Karpas-422 (cell line): ENCODE measurements at places on chromosomes 16 and 17. TPM values are rescaled to one million over a fixed set of nuclear protein-coding genes. Genes with fewer than 3 reads are reported as not detected.

Gene CEMP1
- 0.43 TPM in 1 of 2 replicates, not detected in the other for total RNA-seq

Gene RMI2
- total RNA-seq = 19.4 and 45.2 TPM in 2 replicates

Gene CCDC200
- not detected in 2 replicates for total RNA-seq

Gene KRT31
- total RNA-seq = not detected in 2 replicates

Gene PROCA1
- 2.7 and 7.3 TPM in 2 replicates for total RNA-seq

Gene ADAD2
- not detected in 2 replicates for total RNA-seq

Gene QPRT
- 39.6 and 45.8 TPM in 2 replicates for total RNA-seq

DNA sequence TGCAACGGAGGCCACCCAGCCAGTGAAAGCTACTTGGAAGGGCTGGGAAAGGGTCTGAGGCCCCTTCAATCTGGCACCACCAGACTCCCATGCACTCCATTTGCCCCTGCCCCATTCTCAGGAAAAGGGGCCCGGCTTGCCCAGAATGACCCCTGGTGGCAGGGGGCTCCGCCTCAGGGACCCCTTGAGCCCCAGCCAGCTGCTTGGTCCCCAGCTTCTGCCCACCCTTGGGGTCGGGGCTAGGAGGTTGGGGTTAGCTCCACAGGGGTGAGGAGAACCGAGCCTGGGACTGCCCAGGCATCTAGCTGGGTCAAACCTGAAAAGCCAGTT, 1.3 kb downstream of the RHBDF1 start:
- no peak overlapping the region for H3K4me3 ChIP-seq
- no peak overlapping the region for H3K27ac ChIP-seq
- DNase-seq = no peak
- no peaks in the 10 kb centered on the region for H3K36me3 ChIP-seq

- H3K27ac ChIP-seq = peak within 1 kb of the TSS; percentile 69
- H3K27me3 ChIP-seq = no peaks in the 10 kb centered on the region
- H3K4me3 ChIP-seq = peak within 1 kb of the TSS; percentile 76
- H3K36me3 ChIP-seq = 0 out of 2 replicates have a peak, but pooled peaks cover 5% of the 10 kb centered on the region
- DNase-seq = peak; percentile 96
Observed at GRCh38 chr17:75012346-75013091, at the start of gene MRPL58. Gene MRPL58, plus strand, starts transcription at chr17:75012670. Its CDS starts 17 bp downstream, at chr17:75012687.

- no peak overlapping the region for H3K4me3 ChIP-seq
- no peaks in the 10 kb centered on the region for H3K27me3 ChIP-seq
- H3K27ac ChIP-seq = no peak overlapping the region
- no peak for DNase-seq
Observed at GRCh38 chr17:48546137-48546923, 1.4 kb upstream of the HOXB2 start.

DNA sequence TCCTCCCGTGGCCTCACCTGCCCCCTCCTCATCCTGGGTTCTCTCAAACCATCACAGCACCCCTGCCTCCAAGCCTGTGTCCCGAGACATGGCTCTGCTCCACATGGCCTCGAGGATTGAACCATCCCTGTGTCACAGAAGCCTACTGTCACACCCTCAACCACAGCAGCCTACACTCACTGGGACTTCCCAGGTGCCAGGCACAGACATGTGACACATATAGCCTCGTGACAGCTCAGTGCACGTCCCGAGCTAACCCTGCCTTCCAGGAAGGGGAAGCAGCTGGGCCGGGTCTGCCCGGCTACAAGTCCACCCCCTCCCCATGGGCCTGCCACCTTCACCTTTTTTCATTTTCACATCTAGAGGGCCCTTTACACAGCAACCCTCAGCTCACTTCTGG, 238.3 kb downstream of the CPPED1 start:
- H3K27me3 ChIP-seq = no peaks in the 10 kb centered on the region
- DNase-seq = no peak
- no peaks in the 10 kb centered on the region for H3K36me3 ChIP-seq
- H3K4me1 ChIP-seq = no peaks in the 10 kb centered on the region
- H3K27ac ChIP-seq = no peak overlapping the region

- peak; percentile 74 for DNase-seq
- H3K4me3 ChIP-seq = no peak overlapping the region
- peaks cover 5% of the 10 kb centered on the region for H3K4me1 ChIP-seq
- H3K36me3 ChIP-seq = no peaks in the 10 kb centered on the region
- H3K27ac ChIP-seq = no peak overlapping the region
- H3K27me3 ChIP-seq = no peaks in the 10 kb centered on the region
Observed at GRCh38 chr16:5024632-5025031, 9.1 kb downstream of the NAGPA start.

- DNase-seq = no peak
- H3K27me3 ChIP-seq = no peaks in the 10 kb centered on the region
- H3K4me3 ChIP-seq = no peak overlapping the region
Observed at GRCh38 chr17:48745381-48746275, 17.1 kb upstream of the HOXB13 start.

GRCh38 chr17:50462446-50462845, 6.2 kb downstream of the CHAD start:
- no peaks in the 10 kb centered on the region for H3K27me3 ChIP-seq
- H3K27ac ChIP-seq = no peak overlapping the region
- 0 out of 2 replicates have a peak, but pooled peaks cover 4% of the 10 kb centered on the region for H3K4me1 ChIP-seq
- no peaks in the 10 kb centered on the region for H3K36me3 ChIP-seq
- H3K4me3 ChIP-seq = no peak overlapping the region

DNA sequence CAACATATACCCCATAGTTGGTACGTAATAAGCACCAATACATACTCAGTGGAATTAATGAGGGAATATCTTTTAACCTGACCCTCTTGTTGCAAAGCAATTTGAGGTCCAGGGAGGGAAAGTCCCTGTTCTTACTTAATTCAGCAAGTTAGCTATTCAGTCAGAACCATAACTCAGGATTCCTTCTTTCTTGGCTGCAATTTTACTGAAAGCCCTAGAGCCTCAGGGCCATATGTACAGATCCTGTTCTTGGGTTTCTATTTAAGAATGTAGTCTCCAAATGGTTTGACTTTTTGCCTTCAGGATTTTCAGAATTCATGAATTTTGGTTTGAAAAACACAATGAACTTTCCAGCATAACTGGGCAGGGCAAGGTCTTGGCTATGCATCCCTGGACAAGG, 436.5 kb downstream of the HS3ST4 start:
- H3K27ac ChIP-seq = no peak overlapping the region
- no peaks in the 10 kb centered on the region for H3K36me3 ChIP-seq
- no peak for DNase-seq

- no peaks in the 10 kb centered on the region for H3K4me1 ChIP-seq
- H3K27ac ChIP-seq = no peak overlapping the region
- DNase-seq = no peak
- H3K4me3 ChIP-seq = no peak overlapping the region
- peaks cover 42% of the 10 kb centered on the region; the same call in 1 of the 2 replicates for H3K36me3 ChIP-seq
Observed at GRCh38 chr17:51200295-51200694, 34.1 kb downstream of the NME2 start.

GRCh38 chr16:57471852-57472664, 9.6 kb downstream of the POLR2C start:
- H3K36me3 ChIP-seq = peaks cover 19% of the 10 kb centered on the region
- H3K4me1 ChIP-seq = peaks cover 16% of the 10 kb centered on the region
- H3K4me3 ChIP-seq = no peak overlapping the region
- no peaks in the 10 kb centered on the region for H3K27me3 ChIP-seq
- no peak for DNase-seq

GRCh38 chr17:79592641-79593040, 18.2 kb downstream of the RBFOX3 start:
- H3K27ac ChIP-seq = no peak overlapping the region
- no peaks in the 10 kb centered on the region for H3K36me3 ChIP-seq
- H3K4me1 ChIP-seq = no peaks in the 10 kb centered on the region

DNA sequence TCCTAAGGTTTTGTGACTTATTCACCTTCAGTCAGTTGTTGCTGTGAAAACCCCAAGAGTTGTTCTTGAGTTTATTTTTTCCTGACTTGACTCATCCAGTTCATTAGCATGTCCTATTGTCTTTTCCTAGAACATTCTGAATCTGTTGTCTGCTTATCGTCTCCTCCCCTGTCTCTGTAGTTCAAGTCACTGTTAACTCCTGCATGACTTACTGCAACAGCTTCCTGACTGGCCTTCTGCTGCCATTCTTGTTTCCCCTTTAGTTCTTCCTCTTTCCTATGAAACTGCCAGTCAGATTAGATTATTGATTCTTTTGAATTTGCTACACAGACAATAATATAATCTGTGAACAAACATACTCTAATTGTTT, 161.5 kb downstream of the FTO start:
- peaks cover 23% of the 10 kb centered on the region for H3K4me1 ChIP-seq
- H3K27ac ChIP-seq = peak overlapping the region; percentile 56
- H3K27me3 ChIP-seq = no peaks in the 10 kb centered on the region

GRCh38 chr17:69058165-69058564, 2.6 kb downstream of the ABCA9 start:
- no peak overlapping the region for H3K27ac ChIP-seq
- DNase-seq = no peak
- no peaks in the 10 kb centered on the region for H3K27me3 ChIP-seq
- H3K4me1 ChIP-seq = peaks cover 8% of the 10 kb centered on the region
- H3K4me3 ChIP-seq = no peak overlapping the region

- peaks cover 13% of the 10 kb centered on the region; the same call in 1 of the 2 replicates for H3K36me3 ChIP-seq
- peaks cover 46% of the 10 kb centered on the region for H3K4me1 ChIP-seq
- no peak for DNase-seq
- peak overlapping the region; percentile 76 for H3K27ac ChIP-seq
Observed at GRCh38 chr17:7241090-7241733, 1.0 kb downstream of the GABARAP start.

DNA sequence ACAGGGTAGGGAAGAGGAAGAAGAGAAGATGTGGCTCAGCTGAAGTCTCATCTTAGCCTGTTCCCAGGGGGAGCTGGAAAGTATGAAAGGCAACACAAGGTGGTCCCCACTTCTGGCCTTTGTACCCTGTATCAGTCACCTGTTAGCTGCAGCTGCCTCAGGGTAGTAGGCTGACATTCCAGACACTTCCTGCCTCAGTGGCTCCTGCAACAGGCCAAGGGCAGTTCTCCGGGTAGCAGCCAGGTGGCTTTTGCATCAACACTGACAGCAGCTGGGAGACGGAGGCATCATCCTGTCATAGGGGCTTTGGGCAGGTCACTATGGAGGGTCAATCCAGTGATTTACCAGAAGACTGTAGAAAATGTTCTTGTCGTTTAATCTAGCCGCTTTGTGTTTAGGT, 124.0 kb downstream of the RGS9 start:
- no peak overlapping the region for H3K27ac ChIP-seq
- H3K27me3 ChIP-seq = no peaks in the 10 kb centered on the region
- H3K4me1 ChIP-seq = no peaks in the 10 kb centered on the region
- no peaks in the 10 kb centered on the region for H3K36me3 ChIP-seq

DNA sequence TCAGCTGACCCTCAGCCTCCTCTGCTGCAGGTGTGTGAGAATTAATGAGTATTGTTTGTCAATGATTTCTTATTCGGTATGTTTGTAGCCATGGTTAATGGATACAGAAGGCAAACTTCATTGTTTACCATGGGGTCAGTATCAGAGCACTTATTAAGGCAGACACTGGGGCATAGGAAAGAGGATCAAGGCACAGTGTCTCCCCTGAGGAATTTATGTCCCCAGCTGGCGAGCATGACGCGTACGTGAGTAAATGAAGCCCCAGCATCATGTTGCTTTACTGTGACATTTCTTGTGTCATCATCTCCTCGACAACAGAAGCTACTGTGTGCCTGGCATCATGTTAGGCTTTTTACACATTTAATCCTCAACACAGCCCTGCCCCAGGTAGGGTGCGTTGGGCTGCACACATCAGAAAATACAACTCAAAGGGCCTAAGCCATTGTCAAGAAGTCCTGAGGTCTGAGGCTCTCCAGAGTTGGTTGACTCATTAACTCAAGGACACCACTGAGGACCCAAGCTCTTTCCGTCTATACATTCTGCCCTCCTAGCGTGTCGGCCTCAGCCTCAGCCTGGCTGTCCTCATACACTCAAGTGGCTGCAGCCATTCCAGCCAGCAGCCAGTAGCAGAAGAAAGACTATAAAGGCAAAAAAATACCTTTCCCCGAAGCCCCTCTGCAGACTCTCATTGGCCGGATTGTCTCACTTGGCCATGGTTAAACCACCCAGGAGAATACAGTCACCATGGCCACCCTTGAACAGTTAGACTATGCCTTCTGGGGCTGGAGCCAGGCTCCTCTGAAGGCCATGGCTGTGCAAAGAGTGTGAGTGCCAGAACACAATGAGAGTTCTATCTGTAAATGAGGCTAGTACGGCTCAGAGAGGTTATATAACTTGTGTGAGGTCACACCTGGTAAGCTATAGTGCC, 13.9 kb upstream of the ZCCHC14 start:
- no peak overlapping the region for H3K27ac ChIP-seq
- no peaks in the 10 kb centered on the region for H3K4me1 ChIP-seq
- H3K4me3 ChIP-seq = no peak overlapping the region
- DNase-seq = no peak

- DNase-seq = no peak
- H3K4me1 ChIP-seq = no peaks in the 10 kb centered on the region
- no peaks in the 10 kb centered on the region for H3K36me3 ChIP-seq
- H3K27me3 ChIP-seq = no peaks in the 10 kb centered on the region
Observed at GRCh38 chr16:71492786-71493185, 3.7 kb upstream of the ZNF19 start.

GRCh38 chr17:3660311-3660891, 8.0 kb downstream of the TAX1BP3 start:
- no peaks in the 10 kb centered on the region for H3K36me3 ChIP-seq
- no peak overlapping the region for H3K27ac ChIP-seq
- no peaks in the 10 kb centered on the region for H3K27me3 ChIP-seq
- no peak overlapping the region for H3K4me3 ChIP-seq
- DNase-seq = no peak
- H3K4me1 ChIP-seq = no peaks in the 10 kb centered on the region

- peak overlapping the region; percentile 100 for H3K4me3 ChIP-seq
- no peaks in the 10 kb centered on the region for H3K27me3 ChIP-seq
- DNase-seq = peak; percentile 65
- peaks cover 59% of the 10 kb centered on the region for H3K4me1 ChIP-seq
- peaks cover 5% of the 10 kb centered on the region; the same call in 1 of the 2 replicates for H3K36me3 ChIP-seq
- peak overlapping the region; percentile 92 for H3K27ac ChIP-seq
Observed at GRCh38 chr17:81869221-81870130, 1.7 kb downstream of the ARHGDIA start.

GRCh38 chr17:61200339-61200715, 199.3 kb upstream of the TBX2 start:
- no peak overlapping the region for H3K27ac ChIP-seq
- no peak for DNase-seq
- no peaks in the 10 kb centered on the region for H3K4me1 ChIP-seq
- H3K27me3 ChIP-seq = no peaks in the 10 kb centered on the region
- no peak overlapping the region for H3K4me3 ChIP-seq

- no peak overlapping the region for H3K4me3 ChIP-seq
- no peaks in the 10 kb centered on the region for H3K4me1 ChIP-seq
Observed at GRCh38 chr17:79019632-79020584, 4.1 kb upstream of the C1QTNF1 start.

GRCh38 chr17:80799538-80800480, 191.8 kb upstream of the CHMP6 start:
- H3K36me3 ChIP-seq = no peaks in the 10 kb centered on the region
- H3K27me3 ChIP-seq = no peaks in the 10 kb centered on the region
- H3K4me1 ChIP-seq = no peaks in the 10 kb centered on the region
- no peak for DNase-seq

DNA sequence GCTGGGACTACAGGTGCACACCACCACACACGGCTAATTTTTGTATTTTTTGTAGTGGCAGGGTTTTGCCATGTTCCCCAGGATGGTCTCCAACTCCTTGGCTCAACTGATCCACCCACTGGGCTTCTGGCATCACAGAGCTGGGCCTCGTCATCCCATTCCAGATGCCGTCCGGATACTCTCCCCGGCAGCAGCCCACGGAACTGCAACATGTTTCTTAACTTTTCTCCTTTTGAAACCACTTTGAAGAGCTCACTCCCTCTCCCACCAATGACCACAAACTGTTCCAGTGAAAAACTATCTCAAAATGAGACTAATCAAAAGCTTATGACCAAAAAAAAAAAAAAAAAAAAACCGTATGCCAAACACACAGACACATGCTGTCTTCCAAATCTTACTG, 17.6 kb downstream of the PEMT start:
- no peaks in the 10 kb centered on the region for H3K27me3 ChIP-seq
- DNase-seq = no peak
- no peaks in the 10 kb centered on the region for H3K36me3 ChIP-seq
